MCF 10A (cell line): ENCODE measurements at places on chromosomes 16 and 17. TPM values are rescaled to one million over a fixed set of nuclear protein-coding genes. Genes with fewer than 3 reads are reported as not detected.

DNA sequence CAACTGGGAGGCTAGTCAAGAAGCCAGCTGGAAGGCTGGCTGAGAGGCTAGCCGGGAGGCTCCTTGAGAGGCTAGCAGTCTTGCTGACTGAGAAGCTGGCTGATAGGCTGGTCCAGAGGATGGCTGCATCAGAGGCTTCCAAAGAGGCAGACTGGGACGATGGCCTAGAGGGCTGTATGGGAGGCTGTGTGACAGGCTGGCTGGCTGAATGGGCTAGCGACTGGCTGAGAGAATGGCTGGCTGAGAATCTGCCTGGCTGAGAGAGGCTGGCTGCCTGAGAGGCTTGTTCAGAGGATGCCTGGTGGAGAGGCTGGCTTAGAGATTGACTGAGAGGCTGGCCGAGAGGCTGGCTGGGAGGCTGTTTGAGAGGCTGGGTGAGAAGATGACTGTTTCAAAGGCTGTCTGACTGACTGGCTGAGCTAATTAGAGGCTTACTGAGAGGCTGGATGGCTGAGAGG is 34.8 kb upstream of the ACSM2B start:
- DNase-seq: no peak

GRCh38 chr16:69267633-69268032 is 43.5 kb upstream of the VPS4A start:
- no peak for DNase-seq

DNA sequence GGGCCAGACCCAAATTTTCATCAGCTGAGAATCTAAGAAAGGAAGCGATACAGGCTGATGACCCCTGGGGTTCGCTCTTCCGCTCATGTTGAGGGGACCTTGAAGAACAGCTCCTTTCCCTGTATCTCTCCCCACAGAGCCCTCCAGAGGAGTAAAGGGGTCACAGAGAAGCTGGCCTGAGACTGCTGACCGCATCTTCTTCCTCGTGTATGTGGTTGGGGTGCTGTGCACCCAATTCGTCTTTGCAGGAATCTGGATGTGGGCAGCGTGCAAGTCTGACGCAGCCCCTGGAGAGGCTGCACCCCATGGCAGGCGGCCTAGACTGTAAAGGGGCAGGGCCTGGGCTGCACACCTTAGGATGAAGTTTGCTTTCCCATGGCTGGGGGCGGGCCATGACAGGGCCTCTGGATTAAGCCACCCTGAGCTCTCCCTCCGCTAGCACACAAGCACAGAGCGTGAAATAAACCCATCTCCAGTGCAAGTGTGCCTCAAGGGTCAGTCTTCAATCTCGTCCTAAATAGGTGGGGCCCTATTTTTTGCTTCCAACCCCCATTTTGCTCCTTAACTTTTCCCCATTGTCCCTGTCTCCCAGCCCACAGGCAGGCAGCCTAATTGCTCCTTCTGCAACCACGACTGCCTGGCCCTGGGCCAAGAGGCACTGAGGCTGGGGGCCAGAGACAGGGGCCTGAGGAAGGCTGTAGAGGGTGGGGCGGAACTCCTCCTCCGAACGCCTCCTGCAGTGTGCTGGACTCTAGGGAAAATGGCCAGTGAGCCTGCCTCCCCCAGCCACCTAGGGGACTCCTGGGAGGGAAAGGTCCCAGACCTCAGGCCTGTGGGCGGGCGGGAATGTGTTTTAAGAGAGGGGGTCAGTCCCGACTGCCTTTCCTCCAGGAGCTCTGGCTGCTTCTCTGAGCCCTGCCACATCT is 3.6 kb downstream of the ZACN start:
- DNase-seq: no peak

FBXL16 gene
- 40.5 and 48.2 TPM in 2 replicates for total RNA-seq

EMC8 gene
- total RNA-seq: 68.5 and 71.1 TPM in 2 replicates

GRCh38 chr17:65487161-65487560 is 74.3 kb downstream of the AXIN2 start:
- no peak for DNase-seq

DNA sequence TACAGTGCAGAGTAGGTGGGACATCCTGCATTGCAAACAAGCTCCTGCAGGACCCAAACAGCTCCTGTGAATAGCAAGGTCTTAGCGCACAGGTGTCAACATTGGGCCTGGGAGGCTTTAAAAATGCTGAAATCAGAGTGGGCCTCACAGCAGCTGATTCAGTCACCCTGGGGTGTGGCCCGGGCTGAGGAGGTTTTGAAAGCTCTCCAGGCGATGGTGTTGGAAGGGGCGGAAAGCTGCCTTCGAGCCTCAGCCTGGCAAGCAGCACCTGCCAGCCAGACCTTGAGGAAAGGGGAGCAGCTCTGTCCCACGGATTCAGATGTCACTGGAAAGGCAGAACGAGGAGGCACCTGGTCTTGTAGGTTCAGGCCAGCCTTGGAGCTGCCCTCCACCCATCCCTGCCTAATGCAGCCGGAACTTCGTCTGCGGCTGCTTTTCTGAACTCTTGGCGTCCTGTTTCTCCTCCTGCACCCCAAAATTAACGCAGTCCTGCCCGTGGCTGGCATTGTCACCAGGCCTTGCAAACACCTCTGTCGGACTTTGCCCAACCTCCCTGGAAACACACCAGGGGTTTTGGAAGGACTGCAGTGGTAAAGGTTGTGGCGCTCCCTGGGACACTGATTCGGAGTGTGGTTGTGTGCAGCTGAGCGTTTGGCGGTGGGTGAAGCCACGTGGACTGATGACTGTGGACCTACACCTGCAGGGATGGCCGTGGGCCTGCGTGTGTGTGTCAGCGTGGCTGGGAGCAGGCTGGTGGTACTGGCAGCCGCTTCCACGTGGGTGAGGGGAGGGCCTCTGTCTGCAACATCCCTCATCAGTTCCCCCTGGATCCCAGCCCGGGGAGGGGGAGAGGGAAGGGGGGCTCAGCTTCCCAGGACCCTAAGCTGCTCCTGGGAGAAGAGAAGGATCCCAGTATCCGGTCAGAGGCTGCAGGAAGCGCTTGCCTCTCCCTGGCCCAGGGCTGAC is 3.4 kb downstream of the NECAB2 start:
- peak; percentile 3 for DNase-seq

- DNase-seq: no peak
These were observed 317.9 kb downstream of the SNX29 start for GRCh38 chr16:12294471-12294870.

- DNase-seq: peak; percentile 22
These were observed 112.7 kb downstream of the NPIPB5 start for GRCh38 chr16:22623351-22623781.

DNA sequence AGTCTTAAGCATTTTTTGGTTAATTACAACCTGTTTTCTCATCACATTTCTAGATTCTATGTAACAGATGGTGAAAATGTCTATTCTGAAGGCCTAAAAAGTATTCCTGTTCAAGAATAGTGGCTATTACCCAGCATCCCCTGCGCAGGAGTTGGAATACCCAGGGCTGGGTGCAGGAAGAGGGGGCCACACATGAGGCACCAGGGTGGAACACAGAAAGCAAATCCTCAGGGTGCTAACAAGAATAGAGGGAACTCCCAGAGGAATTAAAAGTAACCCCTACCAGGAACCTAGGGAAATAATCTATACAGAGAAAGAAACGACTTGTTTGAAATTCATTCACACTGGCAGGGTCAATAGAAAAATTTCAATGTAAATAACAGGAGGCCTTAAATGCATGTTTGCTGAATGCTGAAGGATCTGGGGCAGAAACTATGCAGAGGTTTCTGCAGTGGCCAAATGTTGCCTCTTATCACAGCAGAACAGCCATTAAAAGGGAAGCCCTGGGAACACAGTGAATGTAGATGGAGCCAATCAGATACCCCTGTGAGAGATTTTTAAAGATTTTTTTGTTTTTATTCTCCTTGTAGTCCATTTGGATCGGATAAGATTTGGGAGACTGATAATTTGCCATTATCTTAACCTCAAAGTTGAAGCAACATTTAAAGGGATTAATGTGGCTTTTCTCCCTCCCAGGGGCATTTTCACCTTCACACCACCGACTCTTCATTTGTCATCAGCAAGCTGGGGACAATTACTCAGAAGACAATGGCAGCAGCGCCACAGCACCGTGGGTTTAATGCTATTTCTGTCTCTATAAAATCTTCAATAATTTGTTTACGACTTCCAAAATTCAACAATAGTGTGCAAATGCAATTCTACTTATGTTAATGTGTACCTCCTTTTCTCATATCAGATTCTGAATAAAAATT is 196.0 kb upstream of the PSMD7 start:
- DNase-seq: no peak
